SK-N-SH (cell line): ENCODE measurements at places on chromosomes 3 and 15.

DNA sequence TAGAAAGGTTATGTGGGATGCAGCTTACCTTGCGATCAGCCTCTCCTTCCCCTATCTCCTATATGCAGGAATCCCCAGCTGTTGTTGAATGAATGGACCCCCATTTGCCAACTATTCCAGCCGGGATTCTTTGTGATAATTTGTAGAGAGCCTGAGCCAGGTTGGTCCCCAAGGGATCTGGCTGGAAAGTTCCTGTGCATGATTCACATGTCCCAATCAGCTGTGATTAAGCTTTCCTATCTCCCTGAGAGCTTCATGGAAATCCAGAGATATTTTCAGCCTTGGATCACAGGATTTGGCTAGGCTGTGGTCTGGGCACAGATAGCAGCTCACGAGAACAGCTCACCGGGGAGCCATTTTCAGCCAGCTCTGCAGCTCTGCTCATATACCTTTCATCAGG is 76.7 kb downstream of the ARNT2 start:
- DNase-seq: no peak

DNA sequence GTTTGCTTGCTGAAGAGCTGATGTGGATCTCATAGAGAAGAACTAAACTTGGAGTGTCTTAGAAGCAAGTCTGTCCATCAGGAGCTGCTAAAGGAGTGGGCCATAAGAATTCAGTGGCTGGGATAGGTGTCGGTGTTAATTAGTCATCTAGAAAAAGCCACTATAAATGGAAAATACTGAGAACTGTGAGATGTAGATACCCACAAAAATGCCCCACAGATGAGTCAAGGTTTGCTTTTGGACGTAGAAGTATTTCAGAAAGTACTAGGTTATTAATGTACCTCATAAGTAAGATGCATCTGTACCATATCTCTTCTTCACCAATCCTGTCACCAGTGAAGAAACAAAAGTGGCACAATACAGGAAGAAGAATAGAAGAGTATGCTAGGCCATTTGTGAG is 530.9 kb upstream of the TGFBR2 start:
- DNase-seq: no peak

DNA sequence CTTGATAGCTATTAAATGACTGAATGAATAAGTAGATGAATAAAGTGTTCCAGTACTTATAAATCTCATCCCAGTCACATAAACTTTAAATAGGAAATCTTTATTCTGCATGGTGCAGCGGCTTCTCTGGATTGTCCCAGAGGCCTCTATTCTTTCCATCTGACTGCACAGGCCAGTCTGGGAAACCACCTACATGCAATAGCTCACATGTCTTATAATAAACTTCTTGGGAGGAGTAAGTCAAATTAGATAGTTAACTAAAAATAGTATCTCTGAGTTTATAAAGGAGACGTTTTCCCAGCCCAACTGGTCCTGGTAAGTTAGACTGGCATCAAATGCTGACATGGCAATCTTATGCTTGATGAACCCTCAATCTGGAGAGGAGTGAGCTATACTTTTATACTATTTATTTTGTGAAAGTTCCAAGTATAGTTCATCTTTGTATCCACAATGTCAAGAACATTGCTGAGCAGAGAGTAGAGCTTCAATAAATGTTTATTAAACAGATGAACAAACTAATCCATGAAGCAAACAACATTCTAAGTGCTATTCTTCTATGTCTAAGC is 417.6 kb downstream of the TIGIT start:
- DNase-seq: no peak

- no peak for DNase-seq
Observed at GRCh38 chr3:197468866-197469382, 86.8 kb downstream of the BDH1 start.

DNA sequence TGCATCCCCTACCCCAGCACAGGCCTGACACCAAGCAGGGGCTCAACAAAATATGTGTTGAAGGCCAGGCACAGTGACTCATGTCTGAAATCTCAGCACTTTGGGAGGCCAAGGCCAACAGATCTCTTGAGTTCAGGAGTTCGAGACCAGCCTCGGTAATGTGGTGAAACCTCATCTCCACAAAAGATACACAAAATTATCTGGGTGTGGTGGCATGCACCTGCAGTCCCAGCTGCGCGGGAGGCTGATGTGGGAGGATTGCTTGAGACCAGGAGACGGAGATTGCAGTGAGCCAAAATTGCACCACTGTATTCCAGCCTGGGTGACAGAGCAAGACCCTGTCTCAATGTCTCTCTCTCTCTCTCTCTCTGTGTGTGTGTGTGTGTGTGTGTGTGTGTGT is 30.7 kb upstream of the CYP11A1 start:
- no peak for DNase-seq

GRCh38 chr15:68630211-68630555 is 51.4 kb downstream of the CORO2B start:
- DNase-seq: no peak

DNA sequence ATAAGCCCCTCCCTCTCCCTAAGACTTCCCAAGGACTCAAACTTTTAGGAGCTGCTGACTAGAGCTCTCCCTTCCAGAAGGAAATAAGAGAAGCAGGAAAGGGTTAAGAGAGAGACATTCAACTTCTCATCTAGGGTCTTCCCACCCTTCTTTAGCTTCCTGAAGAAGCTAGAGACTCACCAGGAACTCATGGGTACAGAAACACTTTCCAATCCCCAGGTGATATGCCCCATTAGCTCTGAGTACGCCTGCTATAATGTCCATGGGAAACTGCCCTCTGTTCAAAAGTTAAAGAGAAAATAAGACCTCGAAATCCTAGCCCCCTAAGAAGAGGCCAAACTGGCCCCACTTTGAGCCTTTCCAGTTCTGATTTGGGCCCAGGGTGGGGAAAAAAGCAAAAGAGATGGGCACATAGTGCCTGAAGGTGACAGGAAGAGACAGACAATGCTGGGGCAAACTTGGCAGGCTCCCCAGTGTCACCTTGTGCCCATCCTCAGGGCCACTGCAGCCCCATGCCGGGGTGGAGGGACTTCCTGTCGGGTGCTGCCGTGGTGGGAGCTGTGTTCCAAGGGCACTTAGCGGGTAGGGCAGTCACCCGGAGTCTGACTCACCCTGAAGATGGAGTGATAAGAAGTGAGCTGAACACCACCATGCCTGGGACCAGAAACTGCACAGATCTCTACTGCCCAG is 29.5 kb downstream of the CCDC12 start:
- DNase-seq: peak; percentile 80

GRCh38 chr3:114052216-114052615 is 4.1 kb downstream of the CCDC191 start:
- DNase-seq: no peak

DNA sequence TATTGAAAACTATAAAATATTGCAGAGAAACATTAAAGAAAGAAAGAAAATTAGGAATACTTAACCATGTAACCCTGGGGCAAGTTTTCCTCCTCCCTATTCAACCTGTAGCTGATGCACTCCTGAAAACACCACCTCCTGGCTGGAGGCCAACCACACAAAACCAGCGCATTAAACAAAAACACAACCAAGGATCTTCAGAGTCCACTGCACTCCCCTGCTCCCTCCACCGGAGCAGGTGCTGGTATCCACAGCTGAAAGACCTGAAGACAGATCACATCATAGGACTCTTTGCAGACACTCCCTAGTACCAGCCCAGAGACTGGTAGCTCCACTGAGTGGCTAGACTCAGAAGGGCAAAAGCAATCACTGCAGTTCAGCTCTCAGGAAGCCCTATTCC is 13.6 kb upstream of the ADAMTS17 start:
- no peak for DNase-seq

DNA sequence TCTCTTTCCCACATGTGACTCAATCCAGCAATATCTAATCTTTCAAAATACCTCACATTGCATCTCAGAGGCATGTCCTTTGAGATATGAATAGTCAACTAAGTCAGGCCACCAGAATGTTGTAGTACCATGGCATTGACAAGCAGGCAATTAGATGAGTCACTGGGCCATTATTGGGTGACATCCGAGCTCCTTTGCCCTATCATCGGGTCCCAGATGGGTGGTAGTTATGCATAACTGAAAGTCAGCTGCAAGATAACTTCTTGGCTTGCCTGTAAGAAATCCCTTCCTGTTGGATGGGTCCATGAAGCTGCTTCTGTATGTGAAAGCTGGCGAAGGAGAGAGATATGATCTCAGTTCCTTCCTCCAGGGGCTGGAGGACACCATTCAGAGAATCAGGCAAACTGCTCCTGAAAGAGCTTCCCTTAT is 32.8 kb downstream of the ARRDC4 start:
- DNase-seq: no peak

- no peak for DNase-seq
Observed at GRCh38 chr15:44647637-44648036, 15.8 kb downstream of the SPG11 start.

DNA sequence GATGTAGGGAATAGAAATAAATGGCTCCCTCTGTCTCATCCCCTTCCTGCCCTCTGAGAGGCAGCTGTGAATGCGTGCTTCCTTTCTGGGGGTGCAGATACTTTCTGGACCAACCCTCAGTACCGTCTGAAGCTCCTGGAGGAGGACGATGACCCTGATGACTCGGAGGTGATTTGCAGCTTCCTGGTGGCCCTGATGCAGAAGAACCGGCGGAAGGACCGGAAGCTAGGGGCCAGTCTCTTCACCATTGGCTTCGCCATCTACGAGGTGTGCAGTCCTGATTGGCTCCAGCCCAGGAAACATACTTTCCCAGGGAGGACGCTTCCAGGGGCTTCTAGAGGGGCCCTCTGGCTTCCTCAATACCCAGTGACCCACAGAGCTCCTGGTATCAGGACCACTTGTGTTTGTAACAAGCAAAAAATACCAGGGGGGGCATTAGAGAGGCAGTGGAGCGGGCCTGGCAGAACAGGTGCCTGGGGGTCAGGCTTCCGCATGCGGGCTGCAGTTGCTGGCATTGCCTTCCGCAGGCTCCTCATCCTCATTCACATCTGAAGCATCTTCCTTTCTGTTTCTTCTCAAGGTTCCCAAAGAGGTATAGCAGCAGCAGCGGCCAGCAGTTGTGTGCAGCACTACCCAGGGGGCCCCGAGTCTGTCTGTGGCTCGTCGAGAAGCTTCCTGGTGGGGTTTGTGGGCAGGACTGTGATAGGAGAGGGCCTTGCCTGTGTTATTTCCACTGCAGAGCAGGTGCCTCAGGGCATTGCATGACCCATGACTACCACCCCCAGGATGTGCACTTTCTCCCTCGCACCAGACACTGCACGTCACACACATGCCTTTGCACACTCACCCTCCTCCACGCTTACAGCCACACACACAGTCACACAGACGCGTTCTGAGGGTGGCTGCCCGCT is 42.5 kb downstream of the CAPN3 start:
- no peak for DNase-seq

DNA sequence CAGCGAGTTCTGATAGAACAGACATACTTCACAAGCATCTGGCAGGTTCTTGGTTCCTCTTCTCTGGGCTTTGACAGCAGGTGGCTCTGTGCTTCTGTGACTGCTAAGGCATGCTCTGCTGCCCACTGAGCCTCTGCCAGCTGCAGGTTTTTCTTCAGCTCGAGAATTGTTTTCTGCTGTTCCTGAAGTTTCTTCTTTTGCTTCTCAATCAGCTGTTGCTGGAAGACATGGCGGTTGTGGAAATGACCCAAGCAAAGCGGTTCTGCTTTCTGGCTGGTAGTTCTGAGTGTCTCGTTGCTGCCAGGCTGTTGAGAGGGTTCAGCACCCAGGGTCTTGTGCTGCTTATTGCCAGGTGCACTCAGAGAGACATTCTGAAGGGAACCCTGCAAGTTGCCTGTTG is 50.8 kb downstream of the CCDC191 start:
- no peak for DNase-seq

- DNase-seq: no peak
Observed at GRCh38 chr3:156620260-156620659, 54.1 kb upstream of the TIPARP start.

DNA sequence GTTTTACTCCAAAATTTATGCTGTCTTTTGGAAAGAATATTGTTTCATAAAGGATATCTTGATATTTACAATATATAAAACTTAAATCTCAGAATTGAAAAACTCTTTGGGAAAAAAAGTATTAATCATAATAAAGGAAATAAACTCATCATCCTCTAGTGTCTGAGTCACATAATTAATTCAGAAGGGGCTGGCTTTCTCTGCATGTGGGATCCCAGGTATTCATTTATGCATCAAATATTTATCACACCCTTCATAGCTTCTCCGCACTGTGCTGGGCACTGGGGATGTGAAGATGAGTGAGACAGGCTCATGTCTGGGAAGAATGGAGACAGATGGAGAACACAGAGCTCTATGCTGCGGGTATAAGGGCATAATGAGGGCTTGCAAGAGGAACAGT is 65.6 kb downstream of the CCNL1 start:
- no peak for DNase-seq

DNA sequence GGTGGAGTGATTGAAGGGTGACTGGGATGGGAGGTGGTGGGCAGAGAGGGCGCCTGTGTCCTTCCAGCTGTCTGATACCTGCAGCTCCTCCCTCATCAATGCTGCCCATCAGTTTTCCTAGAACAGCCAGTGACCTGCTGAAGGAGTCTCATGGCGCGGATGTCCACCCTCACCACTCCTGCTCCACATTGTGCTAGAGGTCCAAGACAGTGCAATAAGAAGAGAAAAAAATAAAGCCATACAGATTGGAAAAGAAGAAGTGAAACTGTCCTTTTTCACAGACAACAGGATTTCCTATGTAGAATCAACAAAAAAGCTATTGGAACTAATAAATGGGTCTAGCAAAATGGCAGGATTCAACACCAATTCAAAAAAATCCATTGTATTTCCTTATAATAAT is 7.4 kb downstream of the ZDHHC19 start:
- no peak for DNase-seq

- DNase-seq: no peak
Observed at GRCh38 chr3:140917772-140918171, 23.9 kb upstream of the SLC25A36 start.

DNA sequence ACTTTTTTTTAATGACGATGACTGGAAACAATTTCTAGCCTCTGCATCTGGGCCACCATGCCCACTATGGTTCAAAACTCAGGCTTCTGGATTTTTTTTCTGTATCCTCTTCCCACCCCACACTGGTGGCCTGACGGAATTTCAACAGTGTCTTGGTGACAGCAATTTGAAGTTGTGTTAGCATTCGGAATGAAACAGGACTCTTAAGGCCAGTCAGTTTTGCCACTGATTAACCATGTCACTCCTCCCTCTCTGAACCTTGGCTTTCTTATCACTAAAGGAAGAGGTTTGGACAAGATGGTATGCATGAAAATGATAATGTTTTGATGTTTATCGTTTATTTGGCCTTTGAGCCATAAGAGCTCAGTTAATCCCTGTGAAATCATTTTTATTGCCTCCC is 41.6 kb upstream of the BDH1 start:
- no peak for DNase-seq

DNA sequence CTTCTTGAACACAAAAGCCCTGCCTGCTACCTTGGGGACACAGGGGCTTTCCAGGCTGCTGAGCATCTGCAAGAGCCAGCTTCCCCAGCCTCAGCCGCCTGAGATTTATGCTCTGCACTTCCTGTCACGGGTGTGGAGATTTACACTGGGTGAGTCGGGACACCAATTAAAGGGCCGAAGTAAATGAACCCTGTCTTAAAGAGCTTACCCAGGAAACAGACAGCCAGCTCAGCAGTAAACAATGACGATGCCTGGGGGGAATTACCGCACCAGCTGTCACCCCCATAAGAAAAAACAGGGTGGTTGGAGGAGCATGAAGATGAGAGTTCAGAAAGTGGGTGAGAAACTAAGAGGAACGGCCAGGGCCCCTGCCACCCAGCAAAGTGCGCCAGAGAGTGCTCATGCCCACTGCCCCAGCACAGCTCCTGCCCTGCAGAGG is 37.5 kb upstream of the IQSEC1 start:
- DNase-seq: no peak

- no peak for DNase-seq
Observed at GRCh38 chr3:127043731-127044510, 61.0 kb downstream of the PLXNA1 start.
